Peyer's patch (tissue), 4 donors: ENCODE measurements at places on chromosomes 6 and 20. TPM values are rescaled to one million over a fixed set of nuclear protein-coding genes. Genes with fewer than 3 reads are reported as not detected.

DDO gene
- total RNA-seq: 4.6 TPM

KHDC1L gene
- total RNA-seq: not detected

SSTR4 gene
- not detected for total RNA-seq

CARMIL1 gene
- 90.0 TPM for total RNA-seq

ATG5 gene
- 65.5 TPM for total RNA-seq

CTAGE9 gene
- not detected for total RNA-seq

PBOV1 gene
- not detected for total RNA-seq

OOEP gene
- not detected for total RNA-seq

PLEKHG1 gene
- total RNA-seq: 53.1 TPM

SPDEF gene
- total RNA-seq: 33.8 TPM

NKX2-2 gene
- total RNA-seq: 2.5 TPM

KIAA0408 gene
- 5.0 TPM for total RNA-seq

SLC13A3 gene
- 1.3 TPM for total RNA-seq

LAMA4 gene
- 99.0 TPM for total RNA-seq

CYP21A2 gene
- total RNA-seq: not detected

CAPN11 gene
- total RNA-seq: 16.5 TPM

RBPJL gene
- total RNA-seq: not detected

TCP11 gene
- not detected for total RNA-seq

PPP1R14C gene
- total RNA-seq: 6.6 TPM

PSMB8 gene
- total RNA-seq: 90.0 TPM

TNFRSF6B gene
- not detected for total RNA-seq

PAK5 gene
- total RNA-seq: not detected

ZGPAT gene
- 49.2 TPM for total RNA-seq

CST2 gene
- not detected for total RNA-seq

NKAIN2 gene
- not detected for total RNA-seq
